ENCODE measurements at places on chromosomes 2 and 18.

DNA sequence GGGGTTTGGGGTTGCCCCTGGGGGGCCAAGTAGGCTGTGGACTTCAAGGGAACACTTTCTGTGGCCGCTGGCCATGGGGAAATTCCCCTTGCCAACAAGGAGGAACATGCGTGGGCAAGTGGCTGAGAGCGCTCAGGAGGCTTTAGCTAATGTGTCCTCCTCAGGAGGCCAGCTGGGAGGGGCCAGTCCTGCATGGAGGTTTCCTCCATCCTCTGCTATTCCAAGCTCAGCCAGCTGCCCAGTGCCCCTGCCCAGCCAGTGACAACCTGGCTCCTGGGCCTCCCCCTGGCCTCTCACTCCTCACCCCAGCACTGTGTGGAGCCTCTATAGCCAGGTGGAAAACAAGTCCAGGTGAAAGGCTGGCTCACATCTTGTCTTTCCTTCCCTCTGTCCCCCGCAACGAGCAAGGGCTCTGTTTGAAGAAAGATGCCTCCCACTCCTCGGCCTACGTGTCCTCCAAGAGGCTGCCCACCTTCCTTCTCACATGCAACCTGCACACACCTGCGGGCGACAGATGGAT is 64.4 kb upstream of the DAPL1 start:
- DNase-seq = no peak

DNA sequence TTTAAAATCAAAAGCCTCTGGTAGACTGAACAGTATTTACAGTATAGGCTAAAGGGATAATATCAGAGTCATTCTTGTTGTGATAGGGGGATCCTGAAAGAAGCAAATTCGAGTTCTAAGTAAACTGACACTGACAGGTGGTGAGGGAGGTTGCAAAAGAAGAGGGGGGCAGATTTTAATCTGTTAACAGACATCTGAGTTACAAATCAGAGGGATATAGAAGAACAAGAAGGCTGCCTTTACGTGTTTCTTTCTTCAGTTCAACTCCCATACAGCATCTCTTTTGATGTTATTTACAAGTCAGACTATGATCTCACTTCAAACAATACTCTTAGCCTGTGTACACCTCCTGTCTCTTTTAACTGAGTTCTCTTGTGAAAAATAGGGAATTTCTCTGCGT is 16.3 kb upstream of the ITGA4 start:
- no peak for DNase-seq

DNA sequence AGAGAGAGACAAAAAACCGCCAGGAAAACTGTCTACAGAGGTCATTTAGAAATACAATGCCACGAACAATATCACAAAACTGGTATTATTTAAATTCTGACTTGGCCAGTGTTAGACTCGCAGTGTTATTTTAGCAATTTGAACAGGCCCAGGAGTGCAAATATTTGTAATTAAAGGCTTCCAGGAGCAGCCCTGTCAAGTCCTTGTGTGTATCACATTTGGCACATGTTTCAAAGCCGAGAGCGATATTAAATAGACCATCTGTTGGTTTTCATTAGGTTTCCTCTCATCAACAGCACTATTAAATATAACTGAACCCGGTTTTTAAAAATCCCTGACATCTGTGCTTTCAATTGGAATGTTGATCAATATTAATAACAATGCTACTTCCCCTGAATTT is 656.9 kb downstream of the TSN start:
- no peak for DNase-seq

DNA sequence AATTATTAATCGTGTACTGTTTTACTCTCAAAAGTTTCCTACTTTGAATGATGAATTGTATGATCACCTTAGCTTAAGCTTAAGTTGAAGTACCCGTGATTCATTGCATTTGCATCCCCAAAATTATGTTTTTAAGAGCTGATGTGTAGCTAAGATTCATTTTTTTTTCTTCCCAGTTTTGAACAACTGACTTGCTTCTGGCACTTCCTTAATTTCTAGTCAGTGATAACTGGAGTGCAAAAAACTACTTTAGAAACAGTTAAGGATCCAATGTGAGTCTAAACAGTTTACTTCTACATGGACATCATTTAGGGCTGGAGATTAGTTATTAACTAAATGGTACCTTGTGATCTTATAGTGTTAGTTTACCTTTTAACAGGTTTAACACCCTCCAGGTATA is 124.0 kb upstream of the CAVIN2 start:
- DNase-seq = no peak

DNA sequence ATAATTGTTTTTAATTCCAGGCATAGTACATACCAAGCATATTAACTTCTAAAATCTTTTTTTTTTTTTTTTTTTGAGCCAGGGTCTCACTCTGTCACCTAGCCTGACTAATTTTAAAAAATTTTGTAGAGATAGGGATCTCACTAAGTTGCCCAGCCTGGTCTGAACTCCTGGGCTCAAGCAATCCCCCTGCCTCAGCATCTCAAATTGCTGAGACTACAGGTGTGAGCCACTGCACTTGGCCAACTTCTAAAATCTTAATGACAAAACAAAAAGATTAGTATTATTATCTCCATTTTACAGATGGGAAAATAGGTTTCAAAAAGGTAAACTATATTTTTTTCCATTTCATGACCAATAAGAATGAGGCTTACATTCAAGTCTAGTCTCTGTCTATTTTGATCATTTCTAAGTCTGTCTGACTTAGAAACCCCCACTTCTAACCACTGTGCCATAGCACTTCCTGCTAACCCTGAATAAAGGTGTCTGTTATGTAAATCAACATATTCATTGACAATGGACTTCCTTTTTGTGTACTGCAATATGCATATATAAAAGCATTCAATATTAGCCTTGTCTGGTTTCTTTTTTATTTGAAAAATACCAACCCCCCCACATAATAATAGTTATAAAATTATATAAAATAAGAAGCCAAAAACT is 28.7 kb upstream of the ZEB2 start:
- DNase-seq = no peak

GRCh38 chr2:147030966-147031720 is 813.7 kb upstream of the ACVR2A start:
- DNase-seq = no peak

GRCh38 chr18:77052297-77052982 is 80.1 kb downstream of the MBP start:
- no peak for DNase-seq

DNA sequence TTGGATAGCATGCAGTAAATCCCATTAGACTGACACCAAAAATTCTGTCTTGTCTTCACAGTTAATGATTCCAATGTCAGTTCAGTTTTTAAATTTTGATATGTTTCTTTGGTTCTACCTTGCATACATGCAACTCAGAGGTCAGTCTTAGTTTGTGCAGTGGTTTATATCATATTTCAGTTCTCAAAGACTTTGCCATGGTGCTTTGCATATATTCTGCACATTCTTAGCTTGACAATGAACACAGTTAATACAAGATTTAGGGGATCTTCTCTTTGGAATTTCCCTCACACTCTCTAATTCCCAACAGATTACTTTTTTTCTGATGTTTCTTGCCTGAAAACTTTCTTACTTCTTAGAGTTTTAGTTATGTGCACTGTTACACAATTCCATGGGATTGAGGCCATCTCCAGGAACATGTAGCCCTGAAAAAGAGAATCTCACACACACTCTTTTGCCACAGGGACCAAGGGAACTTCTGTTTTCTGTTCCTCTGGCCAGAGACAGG is 17.3 kb downstream of the NOL4 start:
- no peak for DNase-seq

DNA sequence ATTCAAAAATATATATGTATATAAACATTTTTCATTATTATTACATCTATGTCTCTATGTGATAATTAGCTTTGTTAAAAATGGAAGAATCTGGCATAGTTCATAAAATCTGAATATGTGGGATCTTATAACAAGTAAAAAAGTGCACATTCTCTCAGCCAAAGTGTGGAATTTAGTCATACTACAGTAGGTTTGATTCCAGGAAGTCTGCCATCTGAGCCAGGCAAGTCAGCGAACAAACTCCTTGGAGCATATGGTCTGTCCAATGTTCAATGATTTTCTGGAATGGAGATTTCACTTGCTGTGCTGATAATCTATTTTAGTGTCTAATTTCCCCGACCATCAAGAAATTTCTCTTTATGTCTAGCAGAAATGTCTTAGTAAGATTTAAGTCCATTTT is 1033.2 kb upstream of the NXPH2 start:
- no peak for DNase-seq

GRCh38 chr2:42901076-42901640 is 108.8 kb upstream of the HAAO start:
- DNase-seq = no peak
